ENCODE measurements at places on chromosomes 11 and 22. TPM values are rescaled to one million over a fixed set of nuclear protein-coding genes. Genes with fewer than 3 reads are reported as not detected.

BATF2 gene
- 0.61 TPM for total RNA-seq

TMEM126A gene
- total RNA-seq, result 58.8 TPM

PRODH gene
- 1.3 TPM for total RNA-seq

C11orf21 gene
- total RNA-seq, result not detected

HBG2 gene
- total RNA-seq, result not detected

FOSL1 gene
- total RNA-seq, result 111 TPM

LRRC32 gene
- 0.17 TPM for total RNA-seq

FBLN1 gene
- 57.5 TPM for total RNA-seq
